Activated CD4-positive, alpha-beta T cell treated with anti-CD3 and anti-CD28 coated beads for 36 hours (primary cell): ENCODE measurements at places on chromosomes 5 and 9. TPM values are rescaled to one million over a fixed set of nuclear protein-coding genes. Genes with fewer than 3 reads are reported as not detected.

TRPM6 gene
- 0.07 TPM for total RNA-seq

SARDH gene
- total RNA-seq: 8.2 TPM

TLR4 gene
- total RNA-seq: not detected

ECM2 gene
- total RNA-seq: not detected

SECISBP2 gene
- total RNA-seq: 38.6 TPM

TRIM7 gene
- 1.6 TPM for total RNA-seq

GRCh38 chr9:23145467-23145866 lies 680.6 kb downstream of the ELAVL2 start:
- no peak for DNase-seq

DNA sequence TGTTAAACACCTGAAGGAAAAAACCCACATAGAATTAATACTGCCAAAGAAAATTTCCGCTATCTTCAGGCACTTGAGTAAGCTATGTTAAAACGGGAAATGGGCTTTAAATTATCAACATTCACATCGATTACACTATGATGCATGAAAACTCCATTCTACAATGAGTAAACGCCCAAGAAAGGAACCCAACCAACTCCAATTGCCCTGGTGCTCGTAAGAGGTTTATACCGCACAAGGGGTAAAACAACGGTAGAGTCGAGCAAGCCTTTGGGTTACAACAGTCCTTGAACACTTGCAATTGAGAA lies 1.0 kb downstream of the AGTPBP1 start:
- DNase-seq: no peak

DNA sequence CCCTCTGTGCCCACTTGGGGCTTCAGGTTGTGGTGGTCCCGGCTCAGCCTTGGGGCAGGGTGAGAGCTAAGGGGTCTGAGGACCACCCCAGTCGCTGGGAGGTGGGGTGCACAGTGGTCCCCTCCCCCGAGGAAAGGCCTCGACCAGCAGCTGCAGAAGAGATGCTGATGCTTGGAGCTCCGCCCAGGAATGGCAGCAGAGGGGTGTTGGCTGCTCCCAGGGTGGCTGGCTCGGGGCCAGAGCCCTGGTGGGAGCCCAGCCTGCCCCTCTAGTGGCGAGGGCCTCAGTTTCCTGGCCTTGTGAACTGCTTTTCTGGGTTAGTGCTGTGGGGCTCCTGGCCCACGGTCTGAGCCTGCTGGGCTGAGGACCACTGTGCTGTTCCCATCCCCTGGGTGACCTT lies 1.2 kb downstream of the DIPK1B start:
- no peak for DNase-seq

DNA sequence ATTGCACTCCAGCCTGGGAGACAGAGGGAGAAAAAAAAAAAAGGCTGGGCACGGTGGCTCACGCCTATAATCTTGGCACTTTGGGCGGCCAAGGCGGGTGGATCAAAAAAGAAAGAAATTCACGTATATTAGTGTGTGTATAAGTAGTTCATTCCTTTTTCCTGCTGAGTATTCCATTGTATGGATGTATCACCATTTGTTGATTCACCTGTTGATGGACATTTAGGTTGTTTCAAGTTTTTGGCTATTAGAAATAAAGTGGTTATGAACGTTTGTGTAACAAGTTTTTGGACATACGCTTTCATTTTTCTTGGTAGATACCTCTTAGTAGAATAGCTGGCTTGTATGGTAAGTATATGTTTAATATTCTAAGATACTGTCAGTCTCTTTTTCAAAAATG lies 28.5 kb downstream of the ZNF131 start:
- DNase-seq: no peak

- no peak for DNase-seq
Observed at GRCh38 chr9:93580654-93581380, 4.4 kb downstream of the PHF2 start.

- no peak for DNase-seq
Observed at GRCh38 chr5:115801984-115802383, 14.5 kb downstream of the CDO1 start.

DNA sequence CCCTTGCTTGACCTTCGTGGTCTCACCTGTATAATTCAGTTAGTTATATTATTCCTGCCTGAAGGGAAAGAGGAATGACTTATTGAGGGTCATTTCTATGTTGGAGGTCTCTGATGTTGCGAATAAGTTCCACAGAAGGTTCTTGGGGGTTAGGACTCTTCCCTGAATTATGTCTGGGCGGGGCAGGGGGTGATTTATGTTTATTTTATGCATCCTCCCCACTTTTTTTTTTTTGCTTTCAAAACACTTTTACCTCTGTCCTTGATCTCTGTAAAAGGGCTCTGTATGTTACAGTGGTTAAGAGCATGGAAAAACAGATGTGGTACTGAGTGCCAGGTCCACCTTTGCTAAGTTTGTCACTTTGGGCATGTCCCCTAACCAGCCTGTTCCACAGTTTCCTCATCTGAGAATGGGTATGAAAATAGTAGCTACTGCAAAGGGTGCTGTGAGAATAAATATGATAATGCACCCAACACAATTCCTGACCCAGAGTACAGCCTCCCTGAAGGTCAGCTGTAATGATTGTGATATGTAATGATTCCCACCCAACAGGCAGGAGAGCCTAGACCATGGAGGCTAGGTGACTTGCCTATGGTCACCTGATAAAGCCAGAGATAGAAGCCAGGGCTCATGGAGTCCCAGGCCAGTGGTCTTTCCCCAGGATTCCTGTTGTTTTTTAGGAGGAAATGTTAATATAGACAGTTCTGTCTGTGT lies 54.8 kb downstream of the SLC22A5 start:
- DNase-seq: no peak

DNA sequence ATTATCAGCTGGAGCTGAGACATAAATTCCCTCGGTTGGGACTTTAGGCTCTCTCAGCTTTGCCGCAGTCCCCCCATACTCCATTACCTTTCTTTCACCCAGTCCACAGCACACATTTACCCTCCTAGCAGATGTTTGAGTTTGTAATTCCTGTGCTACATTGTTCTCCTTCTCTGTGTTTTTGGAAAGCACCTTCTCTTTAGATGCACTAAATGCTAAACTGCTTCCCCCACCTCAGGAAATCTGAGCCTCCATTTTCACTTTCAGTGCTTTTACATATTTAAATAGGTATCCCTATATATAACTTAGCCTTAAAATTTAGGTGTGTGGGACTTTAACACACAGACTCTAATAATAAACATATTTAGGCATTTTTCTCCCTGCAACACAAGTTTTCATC lies 356.9 kb downstream of the NFIB start:
- DNase-seq: no peak

- no peak for DNase-seq
Observed at GRCh38 chr9:136803551-136804508, 3.9 kb upstream of the RABL6 start.

GRCh38 chr5:79850941-79851340 lies 140.1 kb downstream of the MTX3 start:
- DNase-seq: no peak
